ENCODE measurements at places on chromosomes 13 and 19. TPM values are rescaled to one million over a fixed set of nuclear protein-coding genes. Genes with fewer than 3 reads are reported as not detected.

DNA sequence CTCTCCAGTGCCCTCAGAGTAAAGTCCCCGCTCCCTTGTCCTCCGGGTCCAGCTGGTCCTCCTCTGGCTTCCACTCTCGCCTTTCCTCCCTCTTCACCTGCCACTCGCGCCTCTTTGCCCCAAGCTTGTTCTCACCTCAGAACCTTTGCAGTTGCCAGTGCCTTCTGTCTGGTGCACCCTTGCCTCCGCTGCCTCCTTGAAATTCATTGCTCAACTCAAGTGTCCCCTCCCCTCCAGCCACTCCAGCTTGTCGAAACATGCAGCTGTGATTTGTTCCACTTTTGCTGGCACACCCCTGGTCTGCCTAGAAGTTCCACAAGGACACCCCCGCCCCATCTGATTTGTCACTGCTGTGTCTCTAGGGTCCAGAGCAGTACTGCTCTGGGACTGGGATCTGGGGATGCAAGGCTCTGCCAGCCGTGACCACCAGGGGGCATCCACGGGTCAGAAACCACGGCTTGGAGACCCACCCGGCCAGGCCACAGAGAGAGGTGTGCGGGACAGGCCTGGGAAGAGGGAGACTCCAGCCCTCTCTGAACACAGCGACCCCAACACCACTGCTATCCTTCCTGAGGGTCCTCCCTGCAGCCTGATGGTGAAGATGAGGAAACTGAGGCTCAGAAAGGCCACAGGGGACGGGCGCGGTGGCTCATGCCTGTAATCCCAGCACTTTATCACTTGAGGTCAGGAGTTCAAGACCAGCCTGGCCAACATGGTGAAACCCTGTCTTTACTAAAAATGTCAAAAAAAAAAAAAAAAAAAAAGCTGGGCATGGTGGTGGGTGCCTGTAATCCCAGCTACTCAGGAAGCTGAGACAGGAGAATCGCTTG, 49.9 kb downstream of the AP1M1 start:
- no peak overlapping the region for H3K27ac ChIP-seq
- H3K4me3 ChIP-seq = no peak overlapping the region
- no peaks in the 10 kb centered on the region for H3K27me3 ChIP-seq
- H3K36me3 ChIP-seq = no peaks in the 10 kb centered on the region

- no peaks in the 10 kb centered on the region for H3K4me1 ChIP-seq
- H3K27ac ChIP-seq = no peak overlapping the region
- no peaks in the 10 kb centered on the region for H3K27me3 ChIP-seq
- H3K36me3 ChIP-seq = no peaks in the 10 kb centered on the region
- DNase-seq = no peak
Observed at GRCh38 chr19:756236-756635, 5.3 kb downstream of the MISP start.

DNA sequence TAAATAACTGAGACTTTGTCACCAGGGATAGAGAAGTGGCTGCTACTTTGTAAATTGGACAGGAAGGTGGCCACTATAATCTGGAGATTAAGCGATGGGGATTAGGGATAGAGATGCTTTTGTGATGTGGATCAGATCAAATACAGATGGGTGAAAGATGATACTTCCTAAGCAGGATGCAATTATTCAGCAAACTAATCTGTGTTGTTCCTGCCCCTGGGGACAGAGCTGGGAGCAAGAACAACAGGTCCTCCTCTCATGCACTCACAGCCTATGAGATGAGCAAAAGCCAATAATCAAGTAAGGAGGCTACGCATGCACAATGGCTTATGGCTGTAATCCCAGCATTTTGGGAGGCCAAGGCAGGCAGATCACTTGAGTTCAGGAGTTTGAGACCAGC, 4.6 kb downstream of the RGL3 start:
- H3K27ac ChIP-seq = no peak overlapping the region
- H3K4me1 ChIP-seq = peaks cover 13% of the 10 kb centered on the region
- no peaks in the 10 kb centered on the region for H3K36me3 ChIP-seq
- H3K4me3 ChIP-seq = no peak overlapping the region
- no peak for DNase-seq
- H3K27me3 ChIP-seq = peaks cover under 1% of the 10 kb centered on the region

Gene PLPP2
- total RNA-seq = 0.12 TPM

Gene KCNK6
- 8.7 TPM for total RNA-seq
